Activated naive CD4-positive, alpha-beta T cell treated with Interleukin-2 at 50 U/mL for 16 hours (primary cell): ENCODE measurements at places on chromosomes 3 and 15.

DNA sequence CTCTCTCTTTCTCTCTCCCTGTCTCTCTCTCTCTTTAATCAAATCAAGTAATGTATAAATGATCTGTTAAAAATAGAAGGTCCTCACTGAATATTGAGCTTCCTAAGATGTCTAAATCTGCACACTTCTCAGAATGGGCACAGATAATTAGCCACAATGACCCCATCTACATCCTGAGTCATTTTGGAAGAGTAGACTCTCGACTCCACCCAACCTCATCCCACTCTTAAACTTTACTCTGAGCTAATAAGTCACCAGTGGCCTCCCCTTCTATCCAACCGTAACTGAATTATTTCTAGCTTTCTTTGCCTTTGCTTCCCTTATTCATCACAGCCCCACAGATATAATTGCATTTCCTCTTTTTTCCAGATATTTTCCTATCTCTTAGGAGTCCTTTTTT lies 326.5 kb upstream of the ZNF717 start:
- DNase-seq, result no peak

DNA sequence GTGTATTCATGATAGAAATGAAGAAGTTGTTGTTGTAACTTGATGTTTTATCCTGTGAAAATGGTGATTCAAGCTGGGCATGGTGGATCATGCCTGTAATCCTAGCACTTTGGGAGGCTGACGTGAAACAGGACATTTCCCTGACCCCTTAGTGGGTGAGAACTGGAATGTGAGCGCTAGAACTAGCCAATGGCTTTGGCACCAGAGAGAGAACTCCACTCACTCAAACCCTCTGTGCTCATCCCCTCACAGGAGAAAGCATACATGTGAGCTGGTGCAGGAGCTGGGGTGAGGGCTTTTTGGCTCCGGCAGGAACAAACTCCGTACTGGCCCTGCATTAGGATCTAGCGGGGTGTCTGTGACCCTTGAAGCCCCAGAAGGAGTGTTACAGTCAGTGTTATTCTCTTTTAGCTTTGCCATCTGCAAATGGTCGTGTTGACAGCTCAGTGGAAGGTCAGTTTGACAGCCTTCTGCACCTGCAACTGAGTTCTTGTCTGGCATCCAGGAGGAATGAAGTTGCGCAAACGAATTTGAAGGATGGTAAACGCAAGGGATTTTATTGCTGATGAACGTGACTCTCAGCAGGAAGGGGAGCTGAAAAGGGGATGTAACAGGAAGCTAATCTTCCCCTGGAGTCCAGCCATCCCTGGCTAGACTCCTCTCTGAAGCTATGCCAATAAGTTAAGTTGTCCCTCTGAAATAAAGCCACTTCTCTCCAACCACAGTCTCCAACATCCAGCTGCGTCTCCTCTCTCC lies 1016.6 kb upstream of the CADM2 start:
- no peak for DNase-seq

DNA sequence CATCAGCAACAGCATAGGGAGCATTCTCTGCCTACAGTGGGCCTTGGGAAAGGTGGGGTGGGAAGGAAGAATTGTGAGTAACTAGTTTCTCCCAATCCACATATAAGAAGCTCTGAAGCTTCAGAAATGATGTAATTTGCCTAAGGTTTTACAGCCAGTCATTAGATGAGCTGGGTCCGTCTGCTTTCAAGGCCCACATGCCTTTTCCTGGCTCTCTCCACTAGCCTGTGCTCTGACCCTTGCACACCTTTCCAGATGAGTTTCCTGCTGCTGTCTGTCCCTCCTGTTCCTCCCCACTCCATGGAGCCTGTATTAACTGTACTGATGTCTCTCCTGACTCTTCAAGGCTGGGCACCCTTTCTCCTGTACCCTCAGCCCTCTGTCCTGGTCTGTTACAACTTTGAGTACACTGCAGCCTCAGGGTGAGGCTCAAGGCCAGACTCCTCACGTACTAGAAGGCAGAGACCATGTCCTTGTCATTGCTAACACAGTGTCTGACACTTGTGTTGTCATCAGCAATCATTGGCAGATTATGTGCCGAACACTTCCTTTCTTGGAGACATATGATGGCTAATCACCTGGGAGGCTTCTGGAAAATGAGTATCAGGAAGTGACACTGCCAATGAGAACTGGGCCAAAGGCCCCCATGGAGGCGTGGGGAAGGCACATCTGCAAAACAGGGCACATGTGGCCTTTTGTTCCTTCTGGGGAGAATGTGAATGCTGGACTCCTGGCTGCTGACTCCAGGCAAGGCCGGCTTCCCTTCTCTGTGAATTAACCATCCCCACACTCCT lies 6.6 kb downstream of the TM6SF1 start:
- no peak for DNase-seq

DNA sequence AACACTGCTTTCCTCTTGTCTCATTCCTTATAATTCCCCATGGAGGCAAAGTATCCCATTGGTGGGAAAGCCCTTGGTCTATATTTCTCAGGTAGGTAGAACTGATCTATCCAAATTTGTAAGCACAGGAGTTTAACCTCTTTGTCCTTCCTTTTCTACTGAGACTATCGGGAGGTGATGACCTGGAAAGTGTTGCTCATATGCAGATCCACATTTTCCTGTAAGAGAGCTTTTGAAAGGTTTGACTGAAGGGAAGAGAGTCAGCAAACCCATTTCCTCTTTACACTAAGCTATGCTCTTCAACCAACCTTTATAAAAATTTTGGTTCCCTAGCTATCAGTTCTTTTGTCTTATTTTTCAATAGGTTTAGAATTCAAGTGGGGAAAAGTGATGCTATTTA lies 200.7 kb downstream of the TIGIT start:
- DNase-seq, result no peak

GRCh38 chr3:195512798-195513345 lies 30.3 kb downstream of the PPP1R2 start:
- DNase-seq, result no peak

- DNase-seq, result no peak
Observed at GRCh38 chr15:26674467-26674866, 98.4 kb downstream of the GABRB3 start.

DNA sequence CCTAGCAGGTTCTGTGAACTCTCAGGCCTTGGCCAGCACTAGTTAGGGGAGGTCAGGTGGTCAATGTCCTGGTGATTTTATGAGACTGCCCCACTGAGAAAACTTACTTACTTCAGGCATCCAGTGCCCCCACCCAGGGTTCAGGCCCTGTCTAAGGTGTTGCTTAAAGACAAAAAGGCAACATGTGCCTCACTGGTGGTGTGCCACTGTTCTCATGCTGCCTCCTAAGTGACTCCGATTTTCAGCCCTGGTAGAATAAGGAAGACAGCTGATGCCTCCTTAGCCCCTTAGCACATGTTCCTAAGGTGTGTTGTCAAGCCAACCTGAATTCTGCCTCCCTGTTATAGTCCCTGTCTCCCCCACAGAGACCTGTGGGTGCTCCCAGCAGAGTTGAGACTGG lies 5.3 kb downstream of the RBM15B start:
- no peak for DNase-seq

GRCh38 chr3:66823009-66823397 lies 175.1 kb upstream of the KBTBD8 start:
- DNase-seq, result no peak

GRCh38 chr3:11373235-11373634 lies 101.0 kb downstream of the ATG7 start:
- no peak for DNase-seq

- DNase-seq, result peak; percentile 32
Observed at GRCh38 chr3:171813897-171814460, 3.7 kb upstream of the PLD1 start.
